ENCODE measurements at places on chromosomes 6 and 20.

- no peaks in the 10 kb centered on the region for H3K27me3 ChIP-seq
- no peaks in the 10 kb centered on the region for H3K36me3 ChIP-seq
- no peak overlapping the region for H3K4me3 ChIP-seq
- H3K4me1 ChIP-seq, result no peaks in the 10 kb centered on the region
Observed at GRCh38 chr20:8693709-8694108, 375.2 kb upstream of the PLCB4 start.

- H3K4me3 ChIP-seq, result no peak overlapping the region
- no peaks in the 10 kb centered on the region for H3K36me3 ChIP-seq
- peak; percentile 40 for DNase-seq
- H3K27ac ChIP-seq, result no peak overlapping the region
Observed at GRCh38 chr6:134288538-134289203, 29.2 kb downstream of the SGK1 start.

DNA sequence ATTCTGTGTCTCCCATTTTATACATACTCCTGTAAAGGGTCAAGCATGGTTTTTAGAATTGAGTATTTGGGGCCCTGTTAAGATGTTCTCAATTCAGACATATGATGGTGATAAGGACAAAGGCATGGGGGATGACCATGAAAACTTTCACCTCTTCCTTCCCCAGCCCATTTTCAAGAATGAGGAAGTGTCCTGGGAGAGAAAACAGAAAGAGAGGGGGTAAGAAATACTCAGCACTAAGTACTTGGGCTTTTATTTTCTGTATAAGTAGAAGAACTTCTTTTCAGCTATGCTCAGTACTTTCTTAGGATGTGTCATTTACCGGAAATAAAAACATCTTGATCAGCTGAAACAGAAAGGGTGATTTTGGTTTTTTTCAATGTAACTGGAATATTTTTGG is 10.9 kb upstream of the MBOAT1 start:
- no peaks in the 10 kb centered on the region for H3K27me3 ChIP-seq
- H3K27ac ChIP-seq, result no peak overlapping the region
- no peaks in the 10 kb centered on the region for H3K4me1 ChIP-seq
- no peak overlapping the region for H3K4me3 ChIP-seq
- no peaks in the 10 kb centered on the region for H3K36me3 ChIP-seq
- no peak for DNase-seq

GRCh38 chr20:38222231-38222922 is 38.2 kb downstream of the KIAA1755 start:
- H3K27me3 ChIP-seq, result no peaks in the 10 kb centered on the region
- no peak overlapping the region for H3K4me3 ChIP-seq
- H3K4me1 ChIP-seq, result no peaks in the 10 kb centered on the region
- no peaks in the 10 kb centered on the region for H3K36me3 ChIP-seq
- peak; percentile 21 for DNase-seq
- no peak overlapping the region for H3K27ac ChIP-seq

- H3K4me3 ChIP-seq, result no peak overlapping the region
- no peaks in the 10 kb centered on the region for H3K27me3 ChIP-seq
- H3K4me1 ChIP-seq, result no peaks in the 10 kb centered on the region
- no peak for DNase-seq
- H3K36me3 ChIP-seq, result no peaks in the 10 kb centered on the region
Observed at GRCh38 chr20:24833592-24833991, 115.5 kb upstream of the CST7 start.

DNA sequence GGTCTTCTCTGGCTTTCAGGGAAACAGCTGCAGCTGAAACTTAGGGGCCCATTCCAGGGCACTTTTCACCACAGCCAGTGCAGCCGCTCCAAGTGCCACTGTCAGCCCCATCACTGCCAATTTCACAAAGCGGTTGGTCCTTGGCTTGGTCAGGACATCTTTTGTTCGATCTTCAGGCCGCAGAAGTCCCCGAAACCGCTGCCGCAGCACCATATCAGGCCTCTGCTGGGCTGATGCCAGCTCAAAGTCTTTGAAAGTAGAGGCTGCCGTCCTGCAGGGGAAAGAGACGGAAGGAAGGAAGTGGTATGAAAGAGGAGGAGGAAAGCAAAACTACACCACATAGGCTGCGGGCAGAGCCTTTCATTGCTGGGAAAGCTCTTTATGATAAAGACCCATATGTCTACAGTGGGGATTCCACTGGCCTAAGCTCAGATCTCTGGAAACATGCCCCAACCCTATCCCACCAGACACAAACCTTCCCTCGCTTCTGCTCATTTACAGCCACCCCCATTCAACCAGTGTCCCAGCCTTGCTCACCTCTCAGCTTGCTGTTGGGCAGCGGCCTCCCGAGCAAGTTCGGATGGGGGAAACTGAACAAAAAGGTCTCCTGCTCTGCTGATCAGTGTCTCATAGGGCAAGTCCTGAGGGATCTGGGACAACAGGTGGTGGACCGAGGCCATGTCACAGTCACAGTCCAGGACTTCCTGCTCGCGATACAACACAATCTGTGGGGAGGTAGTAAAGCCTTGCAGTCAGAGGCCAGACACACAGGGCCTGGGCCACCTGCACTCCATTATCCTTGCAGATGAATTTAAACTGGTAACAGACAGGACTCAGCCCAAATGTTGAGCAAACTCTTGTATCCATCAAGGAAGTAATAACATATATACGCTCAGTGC is 23.5 kb downstream of the TBC1D20 start:
- H3K4me1 ChIP-seq, result peaks cover 53% of the 10 kb centered on the region
- H3K27ac ChIP-seq, result no peak overlapping the region
- H3K4me3 ChIP-seq, result peak overlapping the region; percentile 26
- peak; percentile 68 for DNase-seq
- no peaks in the 10 kb centered on the region for H3K27me3 ChIP-seq

GRCh38 chr6:145036848-145037567 is 698.3 kb downstream of the EPM2A start:
- no peak overlapping the region for H3K27ac ChIP-seq
- H3K4me1 ChIP-seq, result no peaks in the 10 kb centered on the region
- DNase-seq, result no peak
- H3K36me3 ChIP-seq, result no peaks in the 10 kb centered on the region

DNA sequence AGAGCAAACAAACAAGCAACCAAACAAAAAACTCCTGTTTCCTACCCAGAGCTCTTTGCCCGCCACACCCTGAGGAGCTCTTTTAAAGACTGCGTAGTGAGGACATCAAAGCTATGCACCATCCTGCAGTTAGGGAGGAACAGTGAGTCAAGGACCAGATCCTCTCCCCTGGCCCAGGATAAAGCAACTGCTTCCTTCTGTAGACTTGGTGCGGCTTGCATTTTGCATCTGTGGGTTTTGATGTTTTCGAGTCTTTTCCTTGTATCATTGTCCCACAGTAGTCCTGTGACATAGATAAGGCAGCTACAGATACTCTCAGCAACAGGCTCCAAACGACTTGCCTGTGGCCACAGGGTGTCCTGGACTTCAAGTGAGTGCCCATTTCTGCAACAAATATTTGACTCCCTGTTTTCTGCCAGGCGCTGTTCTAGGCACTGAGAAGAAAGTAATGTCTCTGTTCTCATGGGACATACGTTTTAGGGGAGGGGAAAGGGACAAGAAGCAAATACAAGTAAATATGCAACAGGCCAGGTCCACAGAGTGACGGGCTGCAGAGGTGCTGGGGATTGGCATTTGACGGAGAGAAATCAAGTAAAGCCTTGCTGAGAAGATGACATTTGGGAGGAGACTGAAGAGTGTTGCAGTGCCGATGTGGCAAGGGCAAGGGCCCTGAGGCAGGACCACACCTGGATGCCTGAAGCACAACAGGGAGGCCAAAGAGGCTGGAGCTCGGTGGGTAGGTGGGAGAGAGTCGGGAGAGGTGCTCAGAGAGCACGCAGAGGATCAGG is 35.9 kb upstream of the MAP3K4 start:
- H3K4me3 ChIP-seq, result no peak overlapping the region
- DNase-seq, result no peak
- no peaks in the 10 kb centered on the region for H3K36me3 ChIP-seq
- no peaks in the 10 kb centered on the region for H3K4me1 ChIP-seq
- no peaks in the 10 kb centered on the region for H3K27me3 ChIP-seq

DNA sequence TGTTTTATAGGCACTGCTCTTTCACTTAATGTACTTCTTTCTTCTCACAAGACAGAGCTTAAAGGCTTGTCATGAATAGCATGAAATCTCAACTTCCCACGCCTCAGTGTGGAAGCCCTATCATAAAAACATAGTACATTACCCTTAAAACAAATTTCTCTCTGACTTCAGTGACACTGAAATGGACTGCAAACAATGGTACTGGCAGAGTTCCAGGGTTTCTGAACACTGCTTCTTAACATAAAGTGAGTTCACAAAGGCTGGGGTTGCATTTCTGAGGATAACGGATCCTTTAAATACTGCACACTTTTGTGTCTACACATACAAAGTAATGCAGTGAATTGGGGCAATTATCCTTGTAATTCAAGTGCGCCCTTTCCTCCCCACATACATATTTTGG is 32.3 kb upstream of the PLEKHG1 start:
- no peaks in the 10 kb centered on the region for H3K36me3 ChIP-seq
- no peaks in the 10 kb centered on the region for H3K27me3 ChIP-seq
- DNase-seq, result no peak
- no peaks in the 10 kb centered on the region for H3K4me1 ChIP-seq

GRCh38 chr6:88183471-88183870 is 17.3 kb upstream of the CNR1 start:
- no peaks in the 10 kb centered on the region for H3K27me3 ChIP-seq
- no peak overlapping the region for H3K27ac ChIP-seq
- DNase-seq, result no peak
- H3K4me3 ChIP-seq, result no peak overlapping the region
- no peaks in the 10 kb centered on the region for H3K4me1 ChIP-seq

DNA sequence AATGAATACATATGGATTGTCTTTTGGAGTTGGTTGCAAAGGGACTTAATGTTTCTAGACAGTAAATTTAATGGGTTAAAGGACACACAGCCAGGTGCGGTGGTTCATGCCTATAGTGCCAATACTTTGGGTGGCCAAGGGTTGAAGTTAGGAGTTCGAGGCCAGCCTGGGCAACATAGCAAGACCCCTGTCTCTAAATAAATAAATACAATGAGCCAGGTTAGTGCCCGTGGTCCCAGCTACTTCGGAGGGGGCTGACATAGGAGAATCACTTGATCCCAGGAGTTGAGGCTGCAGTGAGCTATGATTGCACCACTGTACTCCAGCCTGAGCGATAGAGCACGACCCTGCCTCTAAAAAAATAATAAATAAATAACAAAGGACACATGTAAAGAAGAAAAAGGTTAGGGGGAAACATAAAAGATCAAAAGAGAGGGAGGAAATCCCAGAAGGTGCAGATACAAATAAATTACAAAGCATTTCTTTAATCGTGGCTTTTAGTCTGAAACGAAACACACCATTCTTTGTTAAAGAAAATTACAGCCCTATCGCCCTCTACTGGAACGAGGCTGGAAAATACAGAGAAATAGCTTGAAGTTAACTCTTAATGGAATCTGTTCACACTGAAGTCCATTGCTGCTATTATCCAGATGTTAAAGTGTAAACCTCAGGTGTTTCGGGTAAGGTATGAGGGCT is 42.6 kb upstream of the SCML4 start:
- H3K27ac ChIP-seq, result no peak overlapping the region
- peaks cover 14% of the 10 kb centered on the region for H3K36me3 ChIP-seq
- peaks cover 6% of the 10 kb centered on the region for H3K4me1 ChIP-seq

DNA sequence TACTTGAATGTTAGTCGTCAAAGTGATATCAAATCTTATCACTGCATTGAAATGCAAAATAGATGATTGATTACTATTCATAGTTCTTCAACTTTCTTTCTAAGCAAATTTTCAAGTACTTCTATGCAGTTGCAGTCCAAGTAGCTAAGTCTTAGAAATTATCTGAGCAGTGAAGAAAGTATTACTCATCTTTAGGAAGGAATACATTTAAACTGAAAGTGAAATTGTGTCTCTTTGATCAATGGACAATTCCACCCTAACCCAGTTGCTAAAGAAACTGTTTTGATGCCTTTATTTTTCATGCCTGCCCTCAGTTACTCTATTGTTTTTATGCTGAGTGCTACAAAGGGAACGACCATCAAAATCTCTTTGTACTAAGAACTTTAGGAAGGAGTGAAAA is 337.4 kb downstream of the GRIK2 start:
- DNase-seq, result no peak
- no peak overlapping the region for H3K4me3 ChIP-seq
- H3K27me3 ChIP-seq, result no peaks in the 10 kb centered on the region
- no peaks in the 10 kb centered on the region for H3K36me3 ChIP-seq
- H3K4me1 ChIP-seq, result no peaks in the 10 kb centered on the region

- no peak overlapping the region for H3K4me3 ChIP-seq
- H3K27ac ChIP-seq, result no peak overlapping the region
- DNase-seq, result no peak
- H3K27me3 ChIP-seq, result no peaks in the 10 kb centered on the region
Observed at GRCh38 chr6:1321738-1322137, 9.8 kb downstream of the FOXQ1 start.

GRCh38 chr20:37265152-37265551 is 3.5 kb upstream of the GHRH start:
- no peak overlapping the region for H3K4me3 ChIP-seq
- DNase-seq, result no peak
- no peak overlapping the region for H3K27ac ChIP-seq
- no peaks in the 10 kb centered on the region for H3K27me3 ChIP-seq
- H3K36me3 ChIP-seq, result no peaks in the 10 kb centered on the region
- H3K4me1 ChIP-seq, result no peaks in the 10 kb centered on the region

DNA sequence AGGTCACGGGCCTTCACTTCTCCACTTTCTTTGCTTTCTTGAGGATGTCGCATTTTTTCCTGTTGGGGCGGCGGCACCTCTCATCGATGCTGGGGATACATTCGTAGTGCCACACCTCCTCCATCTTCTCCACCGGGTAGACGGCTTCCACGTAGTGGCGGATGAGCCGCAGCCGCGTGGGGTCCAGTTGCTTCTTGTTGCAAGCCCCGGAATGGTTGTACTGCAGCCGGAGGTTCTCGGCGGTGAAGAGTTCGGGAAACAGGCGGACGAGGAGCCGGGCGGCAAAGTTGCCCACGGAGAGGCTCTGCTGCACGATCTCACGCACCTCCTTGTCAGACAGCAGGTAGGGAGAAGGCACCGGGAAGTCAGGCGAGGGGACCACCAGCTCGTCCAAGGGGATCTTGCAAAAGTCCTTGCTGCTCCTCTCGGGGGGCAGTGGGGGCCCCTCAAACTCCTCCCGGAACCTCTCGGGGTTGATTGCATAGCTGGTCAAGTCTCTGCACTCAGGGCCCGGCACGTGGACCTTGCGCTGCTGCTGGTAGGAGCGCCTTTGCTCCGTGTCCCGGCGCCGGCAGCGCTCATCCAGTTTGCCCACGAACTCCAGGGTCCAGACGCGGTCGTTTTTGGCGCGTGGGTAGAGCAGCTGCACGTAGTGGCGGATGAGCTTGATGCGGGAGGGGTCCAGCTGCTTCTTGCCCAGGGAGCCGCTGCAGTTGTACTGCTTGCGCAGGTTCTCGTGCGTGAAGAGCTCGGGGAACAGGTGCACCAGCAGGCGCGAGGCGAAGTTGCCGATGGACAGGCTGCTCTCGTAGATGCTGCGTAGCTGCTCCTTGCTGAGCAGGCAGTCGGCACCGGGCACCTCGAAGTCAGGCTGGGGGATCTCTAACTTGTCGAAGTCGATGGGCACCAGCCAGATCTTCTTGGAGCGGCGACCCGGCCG is 41.0 kb downstream of the MTRES1 start:
- peaks cover 9% of the 10 kb centered on the region for H3K4me1 ChIP-seq
- DNase-seq, result no peak
- H3K4me3 ChIP-seq, result no peak overlapping the region
- no peak overlapping the region for H3K27ac ChIP-seq
- H3K36me3 ChIP-seq, result no peaks in the 10 kb centered on the region
